RCC 7860 (cell line): ENCODE measurements at places on chromosomes 7 and 10.

- DNase-seq: no peak
These were observed at the start of gene PWWP2B for GRCh38 chr10:132397036-132397541. TSS of gene PWWP2B (plus strand) at chr10:132397200. CDS start at chr10:132397227, 27 bp downstream.

DNA sequence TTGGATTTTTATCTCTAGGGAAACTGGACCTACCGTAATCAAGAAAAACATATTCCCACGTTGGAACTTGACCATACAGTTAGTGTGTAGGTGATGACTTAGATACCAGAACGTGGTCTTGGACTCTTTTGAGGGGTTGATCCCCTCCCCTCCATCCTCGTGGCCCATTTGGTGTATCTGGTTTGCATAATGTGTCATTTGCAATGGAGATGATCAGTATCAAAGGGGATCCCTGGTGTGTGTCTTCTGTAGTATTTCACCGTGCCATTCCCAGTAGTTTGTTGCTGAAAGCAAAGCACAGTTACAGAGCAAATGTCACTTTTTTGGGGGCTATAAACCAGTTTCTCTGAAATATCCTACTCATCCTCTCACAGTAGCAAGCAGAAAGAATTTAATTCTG, 217.7 kb downstream of the TCF7L2 start:
- no peak for DNase-seq

- DNase-seq: no peak
These were observed 57.3 kb downstream of the COPG2 start for GRCh38 chr7:130611218-130611617.

DNA sequence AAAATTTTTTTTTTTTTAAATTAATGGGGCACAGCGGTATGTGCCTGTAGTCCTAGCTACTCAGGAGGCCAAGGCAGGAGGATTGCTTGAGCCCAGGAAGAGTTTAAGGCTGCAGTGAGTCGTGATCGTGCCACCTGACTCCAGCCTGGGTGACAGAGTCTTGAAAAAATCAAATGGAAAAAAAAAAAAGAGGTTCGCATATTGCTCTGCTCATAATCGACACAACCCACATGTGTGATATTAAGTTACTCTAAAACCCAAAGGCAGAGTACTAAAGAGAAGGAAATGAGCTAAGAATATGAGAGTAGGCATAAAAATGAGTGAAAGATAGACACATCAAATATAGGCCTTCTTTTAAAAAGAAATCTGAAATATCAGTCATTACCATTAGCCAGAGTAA, 66.3 kb downstream of the IGF2BP3 start:
- no peak for DNase-seq

DNA sequence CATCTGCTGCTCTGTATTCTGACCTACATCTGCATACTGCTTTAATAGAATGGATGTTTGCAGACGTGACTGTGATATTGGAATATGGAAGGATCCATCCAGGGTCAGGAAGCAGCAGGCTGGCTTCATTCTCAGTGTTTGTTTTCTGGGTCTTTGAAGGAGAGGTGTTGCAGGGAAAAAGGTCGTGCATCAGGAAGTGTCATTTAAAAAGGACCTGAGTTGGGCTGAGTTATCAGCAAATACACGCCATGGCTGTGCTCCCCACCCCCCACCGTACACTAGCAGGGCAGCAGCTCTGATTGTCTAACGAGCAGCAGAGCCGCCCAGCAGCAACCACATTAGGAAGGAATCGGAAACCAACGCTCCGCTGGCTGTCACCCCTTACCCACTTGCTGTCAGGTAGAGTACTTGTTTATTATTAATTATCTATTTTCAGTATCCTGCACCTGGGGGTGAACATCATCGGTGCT, 63.1 kb upstream of the STEAP1B start:
- peak; percentile 31 for DNase-seq

DNA sequence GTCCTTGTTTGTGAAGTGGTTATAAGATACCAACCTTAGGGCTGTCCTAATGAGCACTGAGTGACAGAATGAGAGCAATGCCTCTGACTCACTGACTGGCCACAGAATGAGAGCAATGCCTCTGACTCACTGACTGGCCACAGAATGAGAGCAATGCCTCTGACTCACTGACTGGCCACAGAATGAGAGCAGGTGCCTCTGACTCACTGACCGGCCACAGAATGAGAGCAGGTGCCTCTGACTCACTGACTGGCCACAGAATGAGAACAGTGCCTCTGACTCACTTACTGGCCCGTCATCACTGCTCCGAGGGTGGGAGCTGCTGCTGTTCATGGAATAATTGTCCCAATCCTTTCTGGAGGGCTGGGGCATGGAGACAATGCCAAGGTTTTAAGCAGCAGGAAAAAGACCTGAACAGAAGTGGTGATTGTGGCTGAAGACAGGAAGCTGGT, 265.2 kb upstream of the PPP2R2D start:
- peak; percentile 17 for DNase-seq

GRCh38 chr7:158771213-158771834, 58.0 kb downstream of the ESYT2 start:
- DNase-seq: no peak

DNA sequence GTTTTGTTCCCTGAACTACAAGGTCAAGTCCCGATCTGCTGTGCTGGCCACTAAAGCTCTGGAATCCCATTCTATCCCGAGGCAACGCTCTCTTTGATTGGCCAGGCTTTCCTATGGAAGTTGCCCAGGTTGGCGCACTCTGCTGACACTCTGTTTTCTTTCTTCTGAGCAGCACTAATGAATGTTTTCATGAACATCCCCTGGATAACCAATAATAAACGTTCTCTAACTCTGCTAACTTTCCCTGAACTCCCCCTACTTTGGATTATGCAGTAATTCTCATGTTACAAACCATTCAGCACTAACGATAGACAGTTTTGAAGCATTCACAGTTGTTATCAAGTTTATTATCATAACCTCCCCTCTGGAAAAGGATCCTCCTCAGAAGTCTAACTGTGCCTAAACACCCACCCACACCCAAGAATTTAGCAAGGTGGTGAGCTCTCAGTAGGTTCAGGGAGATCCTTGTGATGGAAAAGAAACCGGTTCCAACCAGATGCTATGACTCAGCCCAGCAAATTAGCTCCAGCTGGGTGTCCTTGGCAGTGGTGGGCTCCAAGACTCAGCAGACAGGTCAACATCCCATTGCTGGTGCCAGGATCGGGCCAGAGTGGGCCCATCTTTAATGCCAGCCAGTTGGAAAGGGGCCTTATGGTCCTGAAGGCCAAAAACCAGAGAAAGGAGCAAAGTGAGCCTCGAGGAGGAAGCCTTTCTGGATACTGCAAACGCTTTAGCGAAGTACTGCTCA, 68.4 kb downstream of the CREB3L2 start:
- DNase-seq: no peak

- DNase-seq: no peak
These were observed 20.6 kb downstream of the KAT6B start for GRCh38 chr10:74846958-74847357.

DNA sequence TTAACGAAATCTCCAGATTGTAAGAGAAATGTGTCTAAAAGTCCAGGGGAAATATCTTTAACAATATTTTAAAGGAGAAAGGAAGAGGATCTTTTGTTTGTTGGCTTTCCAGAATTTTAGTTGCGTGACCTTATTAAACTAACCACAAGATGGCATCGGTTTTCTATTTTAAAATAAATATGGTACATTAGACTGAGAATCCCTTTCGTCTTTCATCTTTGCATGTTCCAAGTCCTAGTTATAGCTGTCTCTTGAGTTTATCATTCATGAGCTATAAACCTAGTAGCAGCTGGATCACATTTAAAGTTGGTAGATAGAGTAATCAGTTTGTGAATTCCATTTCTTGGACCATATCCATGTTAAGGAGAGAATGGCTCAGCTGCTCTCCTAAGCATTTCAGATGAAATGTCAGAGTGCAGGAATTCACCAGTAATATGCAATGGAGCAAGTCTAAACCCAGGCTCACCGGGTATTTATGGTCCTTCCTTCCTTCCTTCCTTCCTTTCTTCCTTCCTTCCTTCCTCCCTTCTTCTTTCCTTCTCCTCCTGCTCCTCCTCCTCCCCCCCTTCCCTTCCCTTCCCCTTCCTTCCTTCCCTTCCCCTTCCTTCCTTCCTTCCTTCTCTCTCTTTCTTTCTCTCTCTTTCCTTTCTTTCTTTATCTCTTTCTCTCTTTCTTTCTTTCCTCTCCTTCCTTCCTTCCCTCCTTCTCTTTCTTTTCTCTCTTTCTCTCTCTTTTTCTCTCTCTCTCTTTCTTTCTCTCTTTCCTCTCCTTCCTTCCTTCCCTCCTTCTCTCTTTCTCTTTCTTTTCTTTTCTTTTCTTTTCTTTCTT, 57.8 kb upstream of the RAB18 start:
- peak; percentile 20 for DNase-seq

- DNase-seq: no peak
These were observed 41.3 kb downstream of the PAPOLB start for GRCh38 chr7:4820405-4820966.

- no peak for DNase-seq
These were observed 52.8 kb downstream of the ZNF438 start for GRCh38 chr10:30978843-30979242.

- no peak for DNase-seq
These were observed 407.9 kb upstream of the NPVF start for GRCh38 chr7:25636168-25636567.

DNA sequence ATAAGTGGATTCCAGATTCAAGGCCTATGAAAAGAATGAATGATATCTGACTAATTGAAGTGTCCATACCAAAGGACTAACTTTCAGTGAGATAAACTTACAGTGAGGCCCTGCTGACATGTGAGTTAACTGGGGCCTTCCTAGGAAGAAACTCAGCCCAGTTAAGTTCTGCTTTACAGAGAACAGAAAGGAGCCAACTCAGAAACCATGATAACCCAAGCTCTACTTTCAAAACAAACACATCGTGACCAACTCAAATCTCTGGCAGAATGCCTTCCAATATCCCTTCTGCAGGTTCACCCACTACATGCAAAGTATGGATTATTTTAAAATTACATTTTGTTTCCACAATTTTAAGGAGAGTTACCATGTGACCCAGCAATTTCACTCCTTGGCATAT, 75.8 kb upstream of the MRLN start:
- DNase-seq: no peak

DNA sequence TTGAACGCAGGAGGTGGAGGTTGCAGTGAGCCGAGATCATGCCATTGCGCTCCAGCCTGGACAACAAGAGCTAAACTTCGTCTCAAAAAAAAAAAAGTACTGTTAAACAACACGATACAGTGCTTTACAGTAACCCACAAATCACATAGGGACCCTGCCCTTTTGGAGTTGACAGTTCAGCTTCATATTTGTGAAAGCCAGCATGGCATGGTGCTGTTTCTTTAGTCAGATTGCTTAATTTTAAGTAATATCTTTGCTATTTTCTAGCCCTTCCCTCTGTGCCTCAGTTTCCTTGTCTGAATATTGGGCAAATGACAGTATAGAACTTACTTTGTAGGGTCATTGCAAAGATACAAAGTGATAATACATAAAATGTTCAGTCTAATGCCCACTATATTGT, 4.9 kb downstream of the CDC123 start:
- no peak for DNase-seq

DNA sequence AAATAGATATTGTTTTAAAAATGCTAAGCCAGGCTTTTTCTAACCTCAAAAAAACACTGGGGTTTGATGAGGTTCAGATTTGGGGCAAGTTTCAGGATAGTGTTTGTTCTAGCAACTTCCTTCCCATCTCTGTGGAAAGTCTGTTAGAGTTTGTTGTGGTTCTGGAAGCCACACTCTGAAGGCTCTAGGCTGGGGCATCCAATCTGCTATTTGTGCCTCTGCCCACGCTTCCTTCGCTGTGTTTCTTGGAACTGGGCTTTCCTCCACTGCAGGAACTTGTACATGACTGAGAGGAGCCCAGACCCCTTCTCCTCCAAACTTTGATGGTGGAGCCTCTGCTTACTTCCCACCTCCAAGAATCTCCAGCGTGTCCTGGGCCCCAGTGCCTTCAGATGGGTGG, 108.5 kb upstream of the SLC25A13 start:
- DNase-seq: no peak

- DNase-seq: no peak
These were observed 48.2 kb downstream of the SHOC2 start for GRCh38 chr10:110967645-110968044.

DNA sequence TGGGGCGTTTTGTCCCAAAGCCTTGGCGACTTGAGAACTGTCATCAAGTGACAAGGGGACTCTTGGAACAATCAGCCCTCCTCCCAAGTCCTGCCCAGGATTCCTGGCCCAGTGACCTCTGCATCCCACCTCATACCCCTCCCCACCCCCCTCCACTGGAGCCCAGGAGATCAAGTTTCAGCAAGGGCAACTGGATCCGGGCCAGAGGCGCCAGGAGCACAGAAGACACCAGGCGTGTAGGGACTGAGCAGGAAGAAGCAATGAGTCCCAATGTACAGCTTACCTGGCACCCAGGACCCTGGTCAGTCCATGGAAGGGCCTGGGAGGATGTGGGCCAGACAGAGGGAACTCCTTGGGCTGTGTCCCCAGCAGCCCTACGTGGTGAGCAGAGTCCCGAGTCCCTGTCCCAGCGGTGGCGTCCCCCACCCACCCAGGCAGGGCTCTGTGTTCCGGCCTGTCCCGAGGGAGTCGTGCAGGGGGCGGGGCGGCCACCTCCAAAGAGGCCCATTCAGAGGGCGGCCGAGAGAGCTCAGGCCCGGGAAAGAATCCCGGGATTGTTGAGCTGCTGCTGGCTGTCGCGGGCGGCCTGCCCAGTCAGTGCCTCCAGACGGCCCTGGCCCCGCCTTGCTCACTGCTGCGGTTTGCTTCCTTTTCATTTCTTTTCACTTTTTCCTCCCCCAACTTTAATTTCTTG, 254.1 kb downstream of the TNS3 start:
- DNase-seq: peak; percentile 67

GRCh38 chr10:8449909-8450308, 395.4 kb downstream of the GATA3 start:
- DNase-seq: no peak

GRCh38 chr7:16670021-16670420, 24.0 kb downstream of the BZW2 start:
- DNase-seq: no peak

DNA sequence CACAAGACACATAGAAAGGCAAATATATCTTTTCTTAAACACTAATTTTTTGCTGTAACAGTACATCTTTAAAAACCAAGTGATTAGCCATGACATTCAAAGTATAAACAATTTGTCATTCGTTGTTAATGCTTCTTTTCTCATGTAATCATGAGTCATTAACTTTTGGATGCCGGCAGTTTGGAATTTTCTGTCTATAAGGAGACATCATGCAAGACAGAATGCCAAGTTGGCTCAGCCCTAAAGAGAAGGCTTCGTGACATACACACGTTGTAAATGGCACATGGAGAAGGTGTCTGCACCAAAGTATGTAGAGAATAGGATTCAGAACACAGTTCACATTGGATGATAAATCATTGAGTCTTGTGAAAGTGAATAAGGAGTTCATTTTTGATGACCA, 35.9 kb downstream of the CCDC3 start:
- no peak for DNase-seq

DNA sequence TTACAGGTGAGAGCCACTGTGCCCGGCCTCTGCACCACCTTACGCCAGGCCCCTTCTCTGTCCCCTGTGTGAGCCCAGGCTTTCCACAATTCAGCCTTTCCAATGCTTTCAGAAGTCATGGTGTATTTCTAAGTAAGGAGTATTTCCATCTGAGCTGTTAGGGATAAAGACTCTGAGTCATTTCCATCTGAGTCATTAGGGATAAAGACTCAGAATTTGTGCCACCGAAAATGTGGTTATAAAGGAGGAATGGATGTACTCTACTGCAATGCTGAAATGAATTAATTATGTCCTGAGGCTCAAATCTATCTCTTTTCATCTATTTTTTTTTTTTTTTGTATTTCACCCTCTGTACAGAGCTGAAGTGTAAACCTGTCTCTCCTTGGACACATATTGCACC, 84.0 kb downstream of the GATA3 start:
- DNase-seq: peak; percentile 68
